NCI-H2171 (cell line): ENCODE measurements at places on chromosomes 2 and 18.

GRCh38 chr18:12417687-12418086 lies 10.0 kb downstream of the PRELID3A start:
- no peak for DNase-seq

- no peak for DNase-seq
Observed at GRCh38 chr18:35835366-35835765, 137.1 kb upstream of the RMP24 start.

GRCh38 chr18:68965817-68966216 lies 167.9 kb downstream of the CCDC102B start:
- DNase-seq, result no peak

DNA sequence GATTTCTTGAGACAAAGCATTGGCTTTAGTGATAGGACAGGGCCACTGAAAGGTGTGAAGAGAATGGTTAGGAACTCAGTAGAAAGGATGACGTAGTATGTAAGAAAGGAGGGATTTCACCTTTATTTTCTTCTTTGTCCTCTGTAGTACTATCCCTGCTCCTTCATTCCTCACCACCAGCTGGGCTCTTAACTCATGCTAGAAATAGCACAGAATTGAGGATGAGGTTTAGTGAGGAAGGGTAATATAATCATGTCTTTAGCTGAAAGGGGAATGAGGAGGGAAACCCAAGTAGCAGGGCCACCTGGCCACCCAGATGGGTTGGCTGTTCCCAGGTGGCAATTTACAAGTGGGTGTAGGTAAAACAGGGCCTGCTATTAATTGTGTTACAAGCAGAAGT lies 15.2 kb downstream of the ACVR2A start:
- peak; percentile 92 for DNase-seq

- DNase-seq, result no peak
Observed at GRCh38 chr2:158556124-158556523, 99.4 kb downstream of the PKP4 start.

DNA sequence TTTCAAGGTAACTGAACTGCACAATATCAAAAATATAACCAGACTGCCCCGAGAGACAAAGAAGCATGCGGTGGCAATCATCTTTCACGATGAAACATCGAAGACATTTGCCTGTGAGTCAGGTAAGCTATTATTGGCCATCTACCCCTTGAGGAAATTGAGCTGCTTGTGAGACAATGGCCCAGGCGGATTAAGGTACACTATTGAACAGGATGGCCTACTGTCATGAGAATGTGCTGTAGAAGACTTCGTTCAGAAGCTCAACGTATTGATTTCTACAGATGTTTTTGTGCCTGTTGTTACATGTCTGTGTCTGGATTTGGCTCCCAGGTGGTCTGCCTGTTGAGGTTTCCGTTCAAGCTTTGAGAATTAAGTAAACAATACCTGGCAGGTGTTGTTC lies 198.7 kb downstream of the DOK6 start:
- no peak for DNase-seq

DNA sequence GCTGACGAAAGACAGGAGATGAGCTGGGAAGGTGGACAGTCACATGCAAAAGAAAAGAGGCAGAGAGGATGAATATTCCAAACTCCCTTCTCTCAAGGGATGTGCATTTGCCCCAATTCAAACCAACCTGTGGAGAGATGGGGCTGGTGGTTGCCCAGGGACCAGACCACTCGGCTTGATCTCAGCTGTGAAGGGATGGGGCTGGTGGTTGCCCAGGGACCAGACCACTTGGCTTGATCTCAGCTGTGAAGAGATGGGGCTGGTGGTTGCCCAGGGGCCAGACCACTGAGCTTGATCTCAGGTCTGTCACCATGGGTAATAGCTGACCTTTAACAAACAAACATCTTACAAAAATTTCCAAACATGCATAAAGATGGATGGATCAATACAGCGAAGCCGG lies 42.5 kb upstream of the SALL3 start:
- no peak for DNase-seq

GRCh38 chr2:203077451-203077850 lies 62.8 kb downstream of the NBEAL1 start:
- DNase-seq, result no peak

DNA sequence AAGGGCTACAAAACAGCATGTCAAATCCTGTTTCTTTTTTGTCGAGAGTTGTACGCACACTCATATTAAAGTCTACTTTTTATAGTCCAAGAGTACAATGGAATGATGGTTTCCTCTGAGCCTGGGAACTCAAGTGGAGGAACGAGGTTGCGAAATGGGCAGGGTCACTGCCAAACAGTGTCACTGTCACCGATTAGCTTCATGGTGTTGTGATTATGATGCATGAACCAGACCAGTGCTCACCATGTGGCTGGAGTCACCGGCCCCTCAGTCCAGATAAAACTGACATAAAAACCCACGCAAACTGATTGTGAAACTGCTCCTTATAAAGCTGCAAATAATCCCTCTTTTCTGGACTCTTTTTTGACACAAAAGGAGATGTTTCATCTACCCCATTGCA lies 122.0 kb downstream of the COPS8 start:
- no peak for DNase-seq

DNA sequence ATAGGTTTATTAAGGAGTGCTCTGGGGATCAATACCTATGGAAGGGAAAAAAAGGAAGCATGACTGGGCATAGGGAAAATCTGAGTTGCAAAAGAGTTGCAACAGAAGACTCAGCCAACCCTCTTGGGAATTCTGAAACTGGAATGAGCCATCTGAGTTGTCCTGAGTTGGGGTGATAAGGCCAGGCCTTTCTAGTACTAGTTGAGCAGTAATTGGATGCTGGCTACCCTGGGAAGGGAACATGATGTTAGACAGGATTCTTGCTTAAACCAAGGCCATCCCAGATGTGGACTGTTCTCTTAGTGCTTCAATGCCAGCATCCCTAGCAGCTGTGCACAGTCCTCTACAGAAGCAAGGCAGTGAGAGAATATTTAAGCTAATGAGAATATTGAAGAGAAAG lies 348.8 kb upstream of the GULP1 start:
- DNase-seq, result no peak

DNA sequence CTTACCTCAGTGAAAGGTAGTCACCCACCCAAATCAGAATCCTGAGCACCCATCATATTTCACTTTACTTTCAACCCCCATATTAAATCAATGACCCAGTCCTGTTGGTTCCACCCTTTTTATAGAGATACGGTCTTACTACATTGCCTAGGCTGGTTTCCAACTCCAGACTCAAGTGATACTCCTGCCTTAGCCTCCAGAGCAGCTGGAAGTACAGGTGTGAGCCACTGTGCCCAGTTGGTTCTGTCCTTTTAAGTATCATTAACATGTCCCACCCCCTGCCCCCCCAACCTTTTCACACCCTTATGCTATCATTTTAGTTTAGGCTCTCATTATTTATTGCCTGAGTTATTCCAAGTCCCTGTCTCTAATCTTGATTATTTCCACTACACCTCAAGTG lies 28.7 kb downstream of the MSH6 start:
- no peak for DNase-seq

DNA sequence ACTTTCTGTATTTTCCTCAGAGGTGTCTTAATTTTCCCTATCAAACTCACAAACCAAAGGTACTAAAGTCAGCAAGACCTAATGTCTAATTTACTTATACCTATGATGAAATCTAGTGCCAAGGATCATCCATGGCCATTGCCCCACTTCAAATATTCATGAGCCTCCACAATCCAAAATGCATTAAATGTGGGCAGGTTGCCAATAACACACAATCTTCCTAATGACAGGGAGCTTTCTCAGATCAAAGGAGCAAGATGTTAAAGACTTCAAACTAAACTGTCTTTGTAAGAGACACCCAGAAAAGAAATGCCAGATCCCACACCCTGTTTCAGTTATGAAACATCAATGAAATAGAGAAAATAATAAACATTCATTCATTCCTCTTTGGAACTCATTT lies 143.2 kb downstream of the TMEFF2 start:
- peak; percentile 34 for DNase-seq

DNA sequence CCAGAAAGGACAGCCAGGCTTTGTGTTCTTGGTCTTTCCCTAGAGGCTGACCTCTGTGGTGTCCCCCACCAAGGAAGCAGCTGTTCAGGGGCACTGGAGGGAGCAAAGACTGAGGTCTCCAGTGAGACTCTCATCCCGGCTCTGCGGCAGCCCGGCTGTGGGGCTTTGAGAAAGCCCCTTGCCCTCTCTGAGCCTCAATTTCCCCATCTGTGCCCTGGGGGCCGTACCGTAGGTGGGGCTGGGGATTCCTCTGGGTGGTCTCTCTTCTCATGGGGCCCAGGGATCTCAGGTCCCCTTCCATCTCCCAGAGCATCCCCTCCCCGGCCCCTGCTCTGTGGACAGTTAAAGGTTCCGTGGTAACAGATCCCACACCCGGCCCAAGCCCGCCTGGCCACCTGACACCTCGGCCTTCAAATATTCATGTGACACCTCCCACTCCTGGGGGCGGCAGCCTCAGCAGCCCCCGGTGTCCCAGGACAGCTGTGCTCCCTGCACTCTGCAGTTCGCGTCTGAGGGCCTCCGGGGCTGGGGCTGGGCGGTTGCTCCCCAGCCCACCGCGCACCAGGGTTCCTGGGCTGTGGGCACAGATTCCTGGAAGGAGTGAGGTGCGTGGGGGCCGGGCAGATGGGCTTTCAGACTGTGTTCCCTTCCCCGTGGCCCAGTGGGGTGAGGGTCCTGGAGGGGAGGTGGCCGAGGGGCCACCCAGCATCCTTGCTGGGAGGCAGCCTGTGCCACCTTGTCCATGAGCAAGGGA lies 15.1 kb upstream of the KLHL30 start:
- no peak for DNase-seq

GRCh38 chr2:195212586-195212985 lies 444.4 kb upstream of the SLC39A10 start:
- DNase-seq, result no peak

DNA sequence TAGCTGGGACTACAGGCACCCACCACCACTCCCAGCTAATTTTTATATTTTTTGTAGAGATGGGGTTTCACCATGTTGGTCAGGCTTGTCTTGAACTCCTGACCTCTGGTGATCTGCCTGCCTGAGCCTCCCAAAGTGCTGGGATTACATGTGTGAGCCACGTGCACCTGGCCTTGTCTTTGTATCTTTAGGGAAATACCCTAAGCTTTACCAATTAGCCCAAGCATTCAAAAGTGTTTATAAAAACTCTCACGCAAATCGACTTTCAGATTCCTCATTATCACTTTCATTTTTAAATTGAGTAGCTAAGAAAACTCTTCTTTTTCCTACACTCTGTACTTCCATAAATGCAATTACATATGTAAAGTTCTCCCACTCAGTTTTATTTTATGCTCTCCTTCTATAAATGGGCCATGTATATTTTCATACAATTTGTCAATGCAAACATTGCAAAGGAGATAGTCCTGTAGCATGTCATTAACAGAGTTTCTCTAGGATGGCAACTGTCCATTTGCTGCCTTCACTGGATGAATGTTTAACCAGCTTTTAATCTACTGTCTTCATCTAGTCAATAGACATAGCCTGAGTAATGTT lies 326.2 kb upstream of the LRATD1 start:
- no peak for DNase-seq

DNA sequence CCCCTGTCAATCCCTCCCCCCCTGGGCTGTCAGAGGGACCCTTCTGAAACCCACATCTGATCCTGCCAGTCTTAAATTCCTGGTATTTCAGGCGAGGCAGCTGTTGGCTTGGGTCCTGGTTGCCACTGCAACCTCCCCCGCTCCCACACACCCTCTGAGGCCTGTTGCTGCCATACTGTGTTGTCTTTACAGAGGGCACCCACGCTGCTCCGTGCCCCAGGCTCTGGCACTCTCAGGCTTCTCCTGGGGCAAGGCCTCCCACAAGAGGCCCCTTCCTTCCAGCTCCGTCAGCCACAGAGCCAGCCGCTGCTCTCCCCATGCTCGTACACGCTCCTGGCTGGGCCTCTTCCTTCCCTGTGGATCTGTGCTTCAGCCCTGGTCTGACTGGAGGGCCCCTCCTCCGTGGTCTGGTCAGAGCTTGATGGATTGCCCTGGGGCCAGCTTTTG lies 8.6 kb downstream of the CABLES1 start:
- no peak for DNase-seq

- DNase-seq, result no peak
Observed at GRCh38 chr2:183605440-183605839, 481.2 kb downstream of the NUP35 start.

DNA sequence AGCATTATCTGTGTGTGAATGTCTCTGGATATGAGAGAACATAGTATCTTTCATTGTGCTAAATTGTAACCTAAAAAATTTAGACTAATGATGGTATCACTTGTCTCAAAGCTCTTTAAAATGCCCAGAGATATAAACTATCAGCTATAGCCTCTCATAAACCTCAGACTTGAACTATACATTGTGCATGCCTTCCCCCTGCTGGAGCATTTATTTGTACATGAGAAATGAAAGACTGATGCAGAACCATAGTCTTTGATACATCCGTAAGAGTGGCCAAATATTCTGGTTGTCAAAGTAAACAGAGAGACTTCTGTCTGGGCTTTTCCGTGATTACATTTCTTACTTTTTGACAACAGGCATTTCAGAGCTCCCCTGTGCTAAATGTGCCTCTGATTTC lies 71.9 kb upstream of the CCDC68 start:
- DNase-seq, result no peak

GRCh38 chr2:71526975-71527374 lies 73.6 kb downstream of the DYSF start:
- DNase-seq, result no peak

DNA sequence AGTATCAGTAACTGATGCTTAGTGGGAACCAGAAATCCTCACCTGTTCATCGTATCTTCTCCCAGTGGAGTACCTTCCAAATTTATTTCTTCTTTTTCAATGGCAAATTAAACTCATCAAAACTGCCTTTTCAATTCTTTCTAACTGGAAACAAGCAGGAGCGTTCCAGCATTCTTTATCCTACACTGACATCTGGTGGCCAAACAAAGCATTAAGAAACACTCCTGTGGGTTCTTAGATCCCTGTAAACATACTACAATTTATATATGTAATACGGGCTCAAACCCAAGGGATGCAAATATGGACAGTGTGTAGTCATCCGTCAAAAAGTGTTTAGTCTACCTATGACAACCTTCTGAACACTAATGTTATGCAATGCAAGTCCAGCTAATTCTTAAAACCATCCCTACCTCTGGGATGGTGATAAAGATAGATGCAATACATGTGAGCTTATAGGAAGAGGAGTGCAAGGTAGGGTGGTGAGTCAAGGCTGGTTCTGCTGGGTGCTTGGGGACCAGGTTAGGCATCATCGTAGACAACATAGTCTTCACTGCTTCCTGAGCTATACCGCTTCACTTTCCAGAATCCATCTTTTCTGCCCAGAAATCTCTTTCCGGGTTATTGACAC lies 375.0 kb downstream of the CTNNA2 start:
- no peak for DNase-seq

- DNase-seq, result peak; percentile 35
Observed at GRCh38 chr2:173866874-173867618, 98.1 kb downstream of the SP3 start.

- no peak for DNase-seq
Observed at GRCh38 chr2:128782411-128783192, 463.9 kb upstream of the HS6ST1 start.

DNA sequence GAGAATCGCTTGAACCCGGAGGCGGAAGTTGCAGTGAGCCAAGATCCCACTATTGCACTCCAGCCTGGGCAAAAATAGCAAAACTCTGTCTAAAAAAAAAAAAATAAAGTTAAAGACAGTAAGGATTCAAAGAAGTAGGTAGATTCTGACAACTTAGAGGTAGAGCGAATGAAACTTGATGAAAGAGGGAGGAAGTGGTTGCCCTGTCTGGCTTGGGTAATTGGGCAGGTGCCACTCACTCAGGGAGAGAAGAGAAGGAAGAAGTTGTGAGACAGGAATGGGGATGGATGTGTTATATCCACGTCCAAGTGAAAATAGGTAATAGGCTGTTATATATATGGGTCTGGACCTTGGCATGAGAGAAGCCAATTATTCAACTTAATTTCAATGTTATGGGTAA lies 26.3 kb downstream of the NDC80 start:
- no peak for DNase-seq

GRCh38 chr2:203553784-203554183 lies 18.7 kb upstream of the RAPH1 start:
- no peak for DNase-seq
